ENCODE measurements at places on chromosomes 1 and 21.

- no peak for DNase-seq
Observed at GRCh38 chr21:38833117-38833516, 27.4 kb downstream of the ETS2 start.

- DNase-seq = no peak
Observed at GRCh38 chr21:45010096-45010495, 64.3 kb upstream of the ADARB1 start.

- no peak for DNase-seq
Observed at GRCh38 chr21:39533545-39534380, 79.0 kb upstream of the B3GALT5 start.

DNA sequence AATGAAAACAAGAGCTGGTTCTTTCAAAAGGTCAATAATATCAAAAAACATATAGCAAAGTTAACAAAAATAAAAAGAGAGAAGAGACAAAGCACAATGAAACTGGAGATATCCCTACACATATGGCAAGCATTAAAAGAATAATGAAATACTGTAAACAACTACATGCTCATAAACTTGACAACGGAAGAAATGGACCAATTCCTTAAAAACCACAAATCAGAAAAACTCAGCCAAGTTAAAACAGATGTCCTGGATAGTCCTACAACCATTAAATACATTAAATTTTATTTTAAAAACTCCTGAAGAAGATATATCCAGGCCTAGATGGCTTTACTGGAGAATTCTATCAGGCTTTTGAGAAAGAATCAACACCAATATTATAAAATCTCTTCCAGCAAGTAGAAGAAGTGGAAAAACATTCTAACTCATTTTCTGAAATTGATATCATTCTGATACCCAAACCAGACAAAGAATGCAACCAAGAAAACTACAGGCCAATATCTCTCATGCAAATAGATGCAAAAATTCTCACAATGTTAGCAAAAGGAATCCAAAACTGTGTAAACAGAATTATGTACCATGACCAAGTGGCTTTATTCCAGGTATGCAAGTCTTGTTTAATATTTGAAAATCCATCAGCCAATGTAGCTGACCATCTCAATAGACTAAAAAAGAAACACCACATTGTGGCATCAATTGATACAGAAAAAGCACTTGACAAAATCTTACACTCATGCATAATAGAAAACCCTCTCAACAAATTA is 56.1 kb upstream of the LRRC7 start:
- DNase-seq = no peak

DNA sequence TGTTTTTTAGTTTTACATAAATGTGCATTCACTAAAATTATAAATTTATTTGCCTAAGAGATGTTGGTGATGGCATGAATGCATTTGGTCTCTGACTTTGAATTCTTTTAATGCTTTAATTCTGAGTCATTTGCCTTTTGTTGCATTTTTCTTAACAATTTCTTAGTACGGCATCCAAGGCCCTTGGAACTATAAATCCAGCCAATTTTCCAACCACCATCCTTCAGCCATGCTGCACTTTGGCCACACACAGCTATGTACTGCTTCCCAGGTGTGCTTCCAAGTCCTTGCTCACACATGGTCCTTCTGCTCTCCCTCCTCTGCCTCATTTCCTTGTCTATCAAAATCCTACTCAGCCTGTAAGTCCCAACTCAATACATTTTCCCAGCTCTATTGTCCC is 161.0 kb downstream of the DHRS3 start:
- no peak for DNase-seq

Data from stimulated activated CD8-positive, alpha-beta memory T cell treated with anti-CD3 and anti-CD28 coated beads, Interleukin-4, amount 100 ng/mL, for 1 hour (primary cell).